Sigmoid colon (tissue), 7 donors: ENCODE measurements at places on chromosomes 5 and 9. TPM values are rescaled to one million over a fixed set of nuclear protein-coding genes. Genes with fewer than 3 reads are reported as not detected.
A peak's percentile ranks its signal among the peaks of the same experiment; 100 is the strongest.

DNA sequence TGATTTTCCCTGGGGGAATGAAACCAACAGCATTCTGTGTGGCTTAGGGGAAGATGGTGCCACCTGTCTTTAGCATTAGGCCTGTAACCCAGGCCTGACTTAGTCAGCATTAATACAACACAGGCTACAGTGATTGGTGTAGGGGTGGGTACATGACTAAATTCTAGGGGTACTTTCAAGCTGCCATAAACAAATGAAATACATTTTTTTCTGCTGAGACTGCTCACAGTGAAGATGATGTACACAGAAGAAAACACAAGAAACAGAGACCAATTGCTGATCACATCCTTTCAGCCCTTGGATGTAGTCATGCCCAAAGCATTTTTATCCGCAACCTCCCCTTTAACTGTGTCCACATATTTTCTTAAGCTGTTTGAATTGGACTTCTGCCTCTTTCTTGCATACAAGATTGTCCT lies 527.2 kb downstream of the KCTD16 start:
- H3K27me3 ChIP-seq = no peaks in the 10 kb centered on the region
- H3K36me3 ChIP-seq = no peaks in the 10 kb centered on the region
- H3K27ac ChIP-seq = no peak overlapping the region
- no peaks in the 10 kb centered on the region for H3K4me1 ChIP-seq

DNA sequence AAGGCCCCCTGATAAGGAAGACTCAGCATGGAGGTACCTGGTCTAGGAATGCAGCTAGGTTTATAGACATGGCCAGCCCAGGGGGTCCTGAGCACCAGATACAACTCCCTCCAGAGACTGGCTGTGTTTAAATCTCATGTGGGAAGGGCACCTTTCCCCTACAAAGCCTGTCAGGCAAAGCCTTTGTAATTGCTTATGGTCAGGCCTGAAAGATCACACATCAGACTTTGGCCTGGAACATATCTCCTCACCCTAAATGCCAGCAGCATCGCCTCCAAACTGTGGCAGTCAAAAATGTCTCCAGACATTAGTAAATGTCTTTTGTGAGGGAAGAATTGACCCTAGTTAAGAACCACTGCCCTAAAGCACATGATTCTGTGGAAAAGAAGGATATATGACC lies 51.6 kb upstream of the MACIR start:
- no peak for DNase-seq
- H3K27me3 ChIP-seq = no peaks in the 10 kb centered on the region
- no peaks in the 10 kb centered on the region for H3K36me3 ChIP-seq
- no peak overlapping the region for H3K4me3 ChIP-seq
- no peaks in the 10 kb centered on the region for H3K4me1 ChIP-seq

DNA sequence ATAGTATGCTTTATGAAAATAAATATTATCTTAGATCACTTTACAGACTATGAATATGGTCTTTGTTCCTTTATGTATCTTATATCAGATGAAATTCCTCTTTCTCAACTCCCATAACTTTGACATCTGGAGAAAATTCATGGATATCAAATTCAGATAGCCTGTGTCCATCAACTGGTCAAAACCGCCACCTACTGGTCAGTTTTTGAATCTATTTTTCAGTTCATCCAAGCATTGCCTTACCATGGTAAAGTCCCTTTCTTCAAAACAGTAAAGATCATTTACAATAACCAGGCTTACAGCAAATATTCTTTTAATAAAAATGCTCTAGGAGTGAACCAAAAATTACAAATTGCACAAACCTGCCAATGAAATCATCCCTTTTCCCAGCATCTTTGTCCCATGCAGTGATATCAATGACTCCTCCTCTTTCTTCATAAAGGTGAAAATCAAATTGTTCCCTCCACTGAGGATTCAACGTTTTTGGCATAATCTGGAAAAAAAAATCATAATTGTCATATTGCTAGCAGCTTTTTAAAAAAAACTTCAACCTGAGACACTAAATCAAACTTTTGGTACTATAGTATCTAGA lies 290.5 kb downstream of the SLF1 start:
- no peaks in the 10 kb centered on the region for H3K4me1 ChIP-seq
- H3K27ac ChIP-seq = no peak overlapping the region
- no peaks in the 10 kb centered on the region for H3K36me3 ChIP-seq
- H3K27me3 ChIP-seq = no peaks in the 10 kb centered on the region
- no peak for DNase-seq
- H3K4me3 ChIP-seq = no peak overlapping the region

DNA sequence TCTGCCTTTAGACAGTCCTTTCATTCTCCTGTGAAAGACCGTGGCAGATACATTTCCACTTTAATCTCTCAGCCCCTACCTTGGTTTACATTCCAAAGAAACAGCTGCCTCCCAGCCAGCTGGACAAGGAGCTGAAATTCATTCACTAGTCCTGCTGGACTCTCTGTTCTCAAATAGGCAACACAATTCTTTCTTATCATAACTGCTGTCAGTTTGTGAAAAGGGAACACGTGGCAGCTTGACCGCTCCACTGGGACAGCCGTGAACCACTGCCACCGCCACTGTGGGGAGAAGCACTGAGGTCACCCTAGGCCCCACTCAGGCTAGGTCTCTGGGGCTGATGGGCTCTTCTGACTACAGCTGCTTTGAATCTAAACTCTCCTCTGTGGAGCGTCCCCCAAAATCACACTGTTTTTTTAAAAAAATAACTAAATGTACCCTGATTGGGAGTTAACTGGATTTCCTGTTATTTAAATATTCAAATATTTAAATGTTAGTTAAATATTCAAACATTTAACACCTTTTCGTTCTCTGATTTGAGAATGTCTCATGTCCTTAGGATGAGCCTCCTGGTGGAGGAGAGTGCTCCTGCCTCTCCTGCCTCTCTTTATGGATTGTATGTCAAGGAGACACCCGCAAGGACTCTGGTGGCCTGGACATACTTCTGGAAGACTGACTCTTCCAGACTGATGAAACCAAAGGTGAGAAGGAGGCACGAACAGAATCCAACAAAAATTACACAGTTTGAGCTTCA lies 120.1 kb downstream of the BOD1 start:
- H3K4me3 ChIP-seq = no peak overlapping the region
- no peaks in the 10 kb centered on the region for H3K27me3 ChIP-seq
- H3K4me1 ChIP-seq = no peaks in the 10 kb centered on the region
- H3K27ac ChIP-seq = peak overlapping the region; percentile 87

DNA sequence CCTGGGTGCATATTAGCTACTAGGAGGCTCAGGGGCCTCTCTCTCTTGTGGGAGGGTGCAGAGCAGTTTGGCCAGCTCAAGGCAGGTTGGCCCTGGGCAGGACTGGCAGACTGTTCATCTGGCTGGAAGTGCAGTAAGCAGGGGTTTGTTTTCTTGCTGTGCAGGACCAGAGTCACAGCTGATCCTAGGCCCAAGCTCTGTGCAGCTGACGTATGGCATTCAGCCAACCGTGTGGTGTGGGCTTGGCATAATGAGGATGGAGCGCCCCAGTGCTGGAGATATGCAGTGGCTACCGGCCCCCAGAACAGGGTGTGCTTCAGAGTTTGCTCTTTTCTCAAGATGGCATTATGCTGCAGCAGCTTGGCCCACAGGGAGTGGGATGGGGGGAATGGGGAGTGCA lies 31.0 kb upstream of the PHF24 start:
- H3K36me3 ChIP-seq = no peaks in the 10 kb centered on the region
- no peak for DNase-seq
- no peak overlapping the region for H3K27ac ChIP-seq

GRCh38 chr5:5320062-5320805 lies 102.2 kb upstream of the ICE1 start:
- H3K27ac ChIP-seq = no peak overlapping the region
- no peaks in the 10 kb centered on the region for H3K27me3 ChIP-seq
- H3K4me3 ChIP-seq = no peak overlapping the region
- no peaks in the 10 kb centered on the region for H3K36me3 ChIP-seq
- no peak for DNase-seq

GRCh38 chr5:96789794-96790330 lies 17.9 kb downstream of the ERAP1 start:
- no peaks in the 10 kb centered on the region for H3K27me3 ChIP-seq
- H3K4me1 ChIP-seq = peaks cover 18% of the 10 kb centered on the region
- DNase-seq = no peak
- H3K4me3 ChIP-seq = no peak overlapping the region

DNA sequence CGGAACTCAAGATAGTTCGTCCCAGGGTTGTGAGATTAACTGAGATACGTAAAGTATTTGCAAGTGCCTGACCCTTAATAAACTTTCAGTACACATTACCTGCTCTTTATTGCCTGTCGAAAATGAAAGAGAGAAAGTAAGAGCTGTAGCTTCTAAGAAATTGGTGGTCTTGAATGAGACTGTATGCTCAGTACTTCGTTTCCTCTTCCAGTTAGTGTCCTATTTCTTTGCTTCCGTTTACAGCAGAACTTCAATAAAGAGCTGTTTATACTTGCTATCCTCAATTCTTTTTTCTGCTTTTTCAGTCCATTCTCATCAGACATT lies 534 bp downstream of the SRFBP1 start:
- DNase-seq = no peak
- H3K27me3 ChIP-seq = no peaks in the 10 kb centered on the region
- H3K4me3 ChIP-seq = peak overlapping the region; percentile 94
- peaks cover 12% of the 10 kb centered on the region for H3K4me1 ChIP-seq
- H3K27ac ChIP-seq = peak overlapping the region; percentile 77

GRCh38 chr5:125261505-125262250 lies 515.2 kb upstream of the ZNF608 start:
- no peaks in the 10 kb centered on the region for H3K27me3 ChIP-seq
- H3K36me3 ChIP-seq = no peaks in the 10 kb centered on the region
- H3K4me1 ChIP-seq = no peaks in the 10 kb centered on the region
- H3K4me3 ChIP-seq = no peak overlapping the region
- no peak overlapping the region for H3K27ac ChIP-seq
- no peak for DNase-seq

DNA sequence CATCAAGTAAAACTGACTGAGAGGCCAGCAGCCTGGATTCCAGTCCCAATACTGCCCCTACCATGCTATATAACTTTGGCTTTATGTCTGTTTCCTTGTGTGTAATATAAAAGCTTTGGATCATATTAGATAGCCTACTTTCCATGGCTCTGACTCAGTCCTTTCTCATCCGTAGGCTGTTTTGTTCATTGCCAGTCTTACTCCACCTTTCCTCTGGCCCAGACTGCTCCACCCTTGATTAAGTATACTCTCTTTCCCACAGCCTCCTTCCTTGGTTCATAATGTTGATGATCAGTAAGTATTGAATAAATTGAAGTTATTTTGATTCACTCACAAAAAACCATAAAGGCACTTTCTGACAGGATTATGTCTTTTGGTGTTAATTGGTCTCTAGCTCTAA lies 1.5 kb upstream of the MRPS30 start:
- H3K27ac ChIP-seq = no peak overlapping the region
- peaks cover 27% of the 10 kb centered on the region for H3K4me1 ChIP-seq
- H3K4me3 ChIP-seq = no peak overlapping the region
- no peaks in the 10 kb centered on the region for H3K36me3 ChIP-seq

- no peak for DNase-seq
- no peak overlapping the region for H3K27ac ChIP-seq
- H3K27me3 ChIP-seq = no peaks in the 10 kb centered on the region
Observed at GRCh38 chr5:2017540-2018389, 135.0 kb upstream of the IRX4 start.

DNA sequence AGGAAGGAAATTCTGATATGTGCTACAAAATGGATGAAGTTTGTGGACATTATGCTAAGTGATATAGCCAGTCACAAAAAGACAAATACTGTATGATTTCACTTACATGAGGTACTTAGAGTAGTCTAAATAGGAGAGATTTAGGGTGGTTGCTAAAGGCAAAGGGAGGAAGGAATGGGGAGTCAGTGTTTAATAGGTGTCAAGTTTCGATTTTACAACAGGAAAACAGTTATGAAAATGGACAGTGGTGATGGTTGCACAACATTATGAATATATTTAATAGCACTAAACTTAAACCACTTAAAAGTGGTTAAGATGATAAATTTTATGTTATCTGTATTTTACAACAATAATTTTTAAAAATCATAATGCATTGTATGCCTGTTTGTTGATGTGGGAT lies 40.4 kb upstream of the ECM2 start:
- no peak overlapping the region for H3K27ac ChIP-seq
- no peak overlapping the region for H3K4me3 ChIP-seq
- DNase-seq = no peak
- no peaks in the 10 kb centered on the region for H3K27me3 ChIP-seq
- no peaks in the 10 kb centered on the region for H3K36me3 ChIP-seq
- peaks cover 6% of the 10 kb centered on the region for H3K4me1 ChIP-seq

GRCh38 chr9:111449705-111450104 lies 34.5 kb downstream of the ECPAS start:
- no peak overlapping the region for H3K4me3 ChIP-seq
- H3K4me1 ChIP-seq = no peaks in the 10 kb centered on the region
- H3K36me3 ChIP-seq = no peaks in the 10 kb centered on the region
- DNase-seq = no peak

- no peaks in the 10 kb centered on the region for H3K27me3 ChIP-seq
- H3K36me3 ChIP-seq = no peaks in the 10 kb centered on the region
- no peak overlapping the region for H3K27ac ChIP-seq
Observed at GRCh38 chr5:147887930-147888329, 9.4 kb downstream of the SCGB3A2 start.

DNA sequence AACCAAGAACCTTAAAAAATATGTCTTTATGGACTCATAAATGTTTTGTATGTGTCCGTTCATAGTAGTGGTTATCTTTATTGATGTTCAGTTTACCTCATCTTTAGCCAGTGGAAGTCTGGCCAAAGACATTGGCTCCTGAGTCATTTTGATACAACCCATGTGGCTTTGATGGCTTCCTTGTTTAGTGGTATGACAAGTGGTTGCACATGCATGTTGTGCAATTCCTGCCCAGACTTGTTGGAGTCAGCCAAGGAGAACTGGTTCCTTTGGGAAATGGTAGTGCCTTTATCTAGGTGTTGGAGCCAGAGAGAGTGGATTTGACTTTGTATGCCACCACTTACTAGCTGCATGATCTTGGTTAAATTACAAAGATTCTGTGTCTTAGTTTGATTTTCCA lies 94.3 kb downstream of the RPS23 start:
- H3K36me3 ChIP-seq = no peaks in the 10 kb centered on the region
- DNase-seq = no peak
- H3K27me3 ChIP-seq = no peaks in the 10 kb centered on the region
- no peak overlapping the region for H3K27ac ChIP-seq
- H3K4me3 ChIP-seq = no peak overlapping the region

DNA sequence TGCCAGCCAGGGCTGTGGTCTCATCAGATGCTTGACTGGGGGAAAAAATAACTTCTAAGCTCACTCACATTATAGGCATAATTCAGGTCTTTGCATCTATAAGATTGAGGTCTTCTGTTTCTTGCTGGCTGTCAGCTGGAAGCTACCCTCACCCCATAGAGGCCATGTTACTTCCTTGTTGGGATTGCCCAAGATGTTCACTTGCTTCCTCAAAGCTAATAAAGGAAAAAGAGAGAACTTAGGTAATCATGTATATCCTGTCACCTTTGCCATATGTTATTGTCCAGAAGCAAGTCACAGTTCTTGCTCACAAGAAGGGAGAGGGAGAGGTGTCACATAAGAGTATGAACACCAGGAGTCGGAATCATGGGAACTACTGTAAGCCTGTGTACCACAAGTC lies 38.7 kb upstream of the ANKRD34B start:
- no peaks in the 10 kb centered on the region for H3K27me3 ChIP-seq
- DNase-seq = no peak
- no peak overlapping the region for H3K4me3 ChIP-seq
- no peaks in the 10 kb centered on the region for H3K4me1 ChIP-seq

The BTNL8 gene
- not detected for total RNA-seq

The GMCL2 gene
- total RNA-seq = not detected

The MYOZ3 gene
- not detected for total RNA-seq

The TTC23L gene
- 0.36 TPM for total RNA-seq

The NAIP gene
- total RNA-seq = 23.0 TPM

The PCDHB5 gene
- 3.1 TPM for total RNA-seq

The ANKRD18B gene
- total RNA-seq = not detected

The PHF19 gene
- total RNA-seq = 31.4 TPM

The SLC22A4 gene
- 0.49 TPM for total RNA-seq

The TMC1 gene
- total RNA-seq = not detected

The ITK gene
- total RNA-seq = 6.6 TPM

The IFNB1 gene
- not detected for total RNA-seq
